ENCODE measurements at places on chromosomes 12 and 14. TPM values are rescaled to one million over a fixed set of nuclear protein-coding genes. Genes with fewer than 3 reads are reported as not detected.

Gene ZC2HC1C
- polyA plus RNA-seq = 0.77 TPM

GRCh38 chr12:121990692-121991603, 30.7 kb upstream of the BCL7A start:
- DNase-seq = no peak

GRCh38 chr12:88781909-88782308, 201.6 kb upstream of the KITLG start:
- DNase-seq = no peak

Gene C12orf54
- polyA plus RNA-seq = not detected

Gene PRB2
- polyA plus RNA-seq = not detected
